ENCODE measurements at places on chromosomes 1 and 21.

- peak; percentile 97 for DNase-seq
Measured at GRCh38 chr1:212558693-212559480, 49.7 kb upstream of the ATF3 start.

GRCh38 chr1:17802945-17803344 lies 47.8 kb downstream of the ACTL8 start:
- no peak for DNase-seq

DNA sequence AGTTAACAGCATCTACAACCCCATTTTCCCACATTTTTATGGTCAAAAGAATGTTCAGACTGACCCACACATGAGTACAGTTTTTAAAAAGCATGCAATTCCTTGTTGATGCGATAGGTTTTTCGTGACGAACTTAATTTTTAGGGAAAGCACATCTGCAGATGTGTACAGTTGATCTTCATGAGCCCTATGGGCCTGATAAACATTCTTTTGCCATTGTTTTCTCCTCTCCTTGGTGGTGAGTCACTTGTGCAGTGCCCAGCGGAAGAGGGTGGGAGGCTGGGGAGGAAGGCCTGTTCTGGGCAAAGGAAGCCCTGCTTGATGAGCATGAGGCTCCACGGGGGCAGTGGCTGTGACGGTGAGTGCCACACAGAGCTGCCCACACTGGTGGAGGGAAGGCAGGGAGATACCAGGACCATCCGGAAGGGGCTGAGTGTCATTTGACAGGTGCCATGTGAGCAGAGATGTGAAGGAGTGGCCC lies 5.3 kb downstream of the ARF1 start:
- no peak for DNase-seq

- DNase-seq, result no peak
Measured at GRCh38 chr21:37436174-37436573, 69.6 kb downstream of the DYRK1A start.

GRCh38 chr21:40244981-40245380 lies 377.7 kb downstream of the PCP4 start:
- DNase-seq, result no peak

DNA sequence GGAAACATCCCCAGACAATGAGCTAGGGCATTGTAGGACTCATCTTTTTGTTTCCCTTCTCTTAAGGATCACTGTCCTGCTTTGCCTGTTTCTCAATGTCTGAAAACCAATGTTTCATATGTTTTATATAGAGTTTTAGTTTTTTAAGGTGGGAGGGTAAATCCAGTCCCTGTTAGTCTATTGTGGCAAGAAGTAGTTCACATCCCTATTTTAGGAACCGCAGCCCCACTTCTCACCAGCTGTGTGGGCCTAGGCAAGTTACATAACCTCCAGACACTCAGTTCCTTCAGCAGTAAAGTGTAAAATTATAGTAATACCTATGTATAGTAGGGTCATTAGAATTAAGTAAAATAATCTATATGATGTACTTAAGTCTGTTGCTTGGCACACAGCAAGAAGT lies 105.8 kb upstream of the WLS start:
- DNase-seq, result no peak

GRCh38 chr21:30979054-30979453 lies 59.2 kb downstream of the KRTAP19-8 start:
- DNase-seq, result no peak

- no peak for DNase-seq
Measured at GRCh38 chr1:164801246-164801731, 242.3 kb downstream of the PBX1 start.

DNA sequence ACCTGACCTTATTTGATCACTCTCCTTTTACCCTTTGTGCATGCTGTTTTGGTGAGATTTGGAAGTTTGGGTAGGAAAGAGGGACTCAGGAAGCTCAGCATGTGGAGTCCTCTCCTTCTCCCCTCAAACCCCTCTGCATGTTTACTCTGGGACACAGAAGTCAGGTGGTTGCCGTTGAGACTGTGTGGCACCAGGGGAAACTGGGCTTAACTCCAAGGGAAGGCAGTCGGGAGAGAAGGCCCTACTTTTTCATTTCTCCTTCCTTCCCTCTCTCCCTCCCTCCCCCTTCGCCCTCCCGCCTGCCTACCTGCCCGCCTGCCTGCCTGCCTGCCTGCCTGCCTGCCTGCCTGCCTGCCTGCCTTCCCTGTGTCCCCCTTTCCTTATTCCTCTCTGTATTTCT lies 34.8 kb upstream of the TTC22 start:
- no peak for DNase-seq

GRCh38 chr1:148352470-148353053 lies 130.5 kb downstream of the PPIAL4G start:
- DNase-seq, result no peak

DNA sequence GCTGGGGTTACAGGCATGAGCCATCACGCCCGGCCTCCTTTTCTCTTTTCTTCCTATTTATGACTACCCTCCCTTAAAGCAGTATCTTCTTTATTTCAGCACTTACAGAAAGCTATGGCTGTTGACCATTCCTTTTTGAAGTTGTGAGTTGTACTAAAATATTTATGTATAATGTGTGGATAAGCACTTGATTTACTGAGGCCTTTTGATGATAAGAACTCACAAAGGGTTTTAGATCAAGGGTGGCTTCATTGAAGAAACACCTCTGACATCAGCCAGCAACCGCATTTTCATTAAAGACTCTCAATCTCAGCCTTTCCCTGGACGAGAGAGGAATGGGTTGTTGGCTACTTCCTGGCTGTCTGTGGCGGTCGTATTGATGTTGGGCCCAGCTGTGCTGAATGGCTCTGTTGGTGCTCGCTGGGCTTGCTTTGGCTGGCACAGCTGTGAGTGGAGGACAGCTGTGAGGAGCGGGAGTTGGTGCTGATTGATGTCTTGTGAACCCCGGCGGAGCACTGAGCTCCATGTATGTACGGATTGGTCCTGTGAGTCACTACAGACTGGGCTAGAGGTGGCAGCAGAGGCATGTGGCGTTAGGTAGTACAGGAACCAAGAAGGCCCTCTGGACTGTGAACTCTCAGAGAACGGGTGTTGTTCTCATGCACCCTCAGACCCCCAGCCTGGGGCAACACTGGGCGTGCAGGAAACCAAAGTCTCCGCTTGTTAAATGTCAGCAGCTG lies 208.8 kb downstream of the KIF26B start:
- DNase-seq, result peak; percentile 46

DNA sequence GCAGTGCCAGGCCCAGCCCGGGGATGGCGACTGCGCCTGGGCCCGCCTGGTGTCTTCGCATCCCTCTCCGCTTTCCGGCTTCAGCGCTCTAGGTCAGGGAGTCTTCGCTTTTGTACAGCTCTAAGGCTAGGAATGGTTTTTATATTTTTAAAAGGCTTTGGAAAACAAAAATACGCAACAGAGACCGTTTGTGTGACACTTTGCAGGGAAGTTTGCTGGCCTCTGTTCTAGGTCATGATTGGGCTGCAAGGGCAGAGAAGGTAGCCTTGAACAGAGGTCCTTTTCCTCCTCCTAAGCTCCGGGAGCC lies 719 bp downstream of the SOD1 start:
- no peak for DNase-seq

DNA sequence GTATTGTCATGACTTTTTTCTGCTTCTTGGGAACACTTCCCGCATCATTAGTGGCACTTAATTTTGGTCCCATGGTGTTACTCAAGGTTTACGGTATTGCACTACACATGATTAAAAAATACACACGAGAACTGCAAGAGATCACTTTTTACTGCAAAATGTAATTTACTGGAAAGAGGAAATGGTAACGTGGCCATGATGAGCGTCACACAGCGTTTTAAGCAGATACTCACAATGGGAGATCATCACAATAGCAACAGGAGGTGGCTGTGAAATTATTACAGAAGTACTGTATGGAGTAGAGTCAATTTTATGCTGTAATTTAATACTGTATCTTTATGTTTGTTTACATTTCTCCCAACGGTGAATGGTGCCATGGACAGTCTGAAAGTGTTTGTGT lies 1510.3 kb downstream of the AMY1C start:
- no peak for DNase-seq

- peak; percentile 87 for DNase-seq
Measured at GRCh38 chr1:201447903-201448871, 20.8 kb downstream of the PHLDA3 start.

GRCh38 chr1:88595355-88596002 lies 88.6 kb upstream of the PKN2 start:
- DNase-seq, result no peak

- DNase-seq, result no peak
Measured at GRCh38 chr1:29639741-29640427, 403.6 kb downstream of the PTPRU start.

- peak; percentile 66 for DNase-seq
Measured at GRCh38 chr1:115088115-115088778, 1.1 kb downstream of the TSPAN2 start.

DNA sequence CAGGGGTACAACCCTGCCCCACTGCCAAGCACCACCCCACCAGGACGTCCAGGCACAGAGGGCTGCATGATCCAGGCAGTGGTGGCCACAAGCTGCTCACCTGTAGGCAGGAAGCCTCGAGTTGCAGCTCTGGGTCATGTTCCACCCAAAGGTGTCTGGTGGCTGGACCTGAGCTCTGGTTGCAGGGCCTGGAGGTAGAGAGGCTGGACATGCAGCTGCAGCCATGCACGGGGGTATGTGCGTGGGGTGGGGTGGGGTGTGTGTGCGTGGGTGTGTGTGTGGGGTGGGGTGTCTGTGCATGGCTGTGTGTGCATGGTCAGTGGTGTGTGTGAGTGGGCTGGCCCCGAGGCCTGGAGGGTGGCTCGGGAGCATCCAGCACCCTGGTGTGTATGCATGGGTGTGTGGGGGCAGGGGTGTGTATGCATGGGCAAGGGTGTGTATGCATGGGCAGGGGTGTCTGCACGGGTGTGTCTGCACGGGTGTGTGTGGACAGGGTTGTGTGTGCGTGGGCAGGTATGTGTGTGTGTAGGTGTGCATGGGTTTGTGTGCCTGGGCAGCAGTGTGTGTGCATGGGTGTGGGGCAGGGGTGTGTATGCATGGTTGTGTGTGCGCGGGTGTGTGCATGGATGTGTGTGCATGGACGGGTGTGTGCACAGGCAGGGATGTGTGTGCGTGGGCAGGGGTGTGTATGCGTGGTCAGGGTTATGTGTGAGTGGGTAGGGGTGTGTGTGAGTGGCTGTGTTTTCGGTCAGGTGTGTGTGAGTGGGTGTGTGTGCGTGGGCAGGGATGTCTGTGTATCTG lies 15.6 kb downstream of the ARHGEF16 start:
- DNase-seq, result no peak

DNA sequence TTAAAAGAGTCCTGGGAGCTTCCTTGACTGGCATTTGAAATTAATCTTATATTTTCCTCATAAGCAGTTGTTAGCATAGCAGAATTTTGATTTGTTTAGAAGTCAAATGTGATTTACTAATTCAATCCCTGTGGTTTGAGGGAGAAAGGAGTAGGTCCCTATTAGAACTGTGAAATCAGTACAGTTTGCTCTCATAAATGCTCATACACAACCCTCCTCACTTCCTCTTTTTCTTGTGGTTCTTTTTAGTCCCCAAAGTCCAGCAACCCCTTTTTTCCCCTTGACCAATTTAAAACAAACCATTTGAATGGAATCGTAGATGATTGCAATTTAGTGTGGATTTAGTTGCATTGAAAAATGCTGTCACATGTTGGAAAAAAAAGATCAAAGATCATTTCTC lies 9.2 kb upstream of the IFI44 start:
- DNase-seq, result no peak

DNA sequence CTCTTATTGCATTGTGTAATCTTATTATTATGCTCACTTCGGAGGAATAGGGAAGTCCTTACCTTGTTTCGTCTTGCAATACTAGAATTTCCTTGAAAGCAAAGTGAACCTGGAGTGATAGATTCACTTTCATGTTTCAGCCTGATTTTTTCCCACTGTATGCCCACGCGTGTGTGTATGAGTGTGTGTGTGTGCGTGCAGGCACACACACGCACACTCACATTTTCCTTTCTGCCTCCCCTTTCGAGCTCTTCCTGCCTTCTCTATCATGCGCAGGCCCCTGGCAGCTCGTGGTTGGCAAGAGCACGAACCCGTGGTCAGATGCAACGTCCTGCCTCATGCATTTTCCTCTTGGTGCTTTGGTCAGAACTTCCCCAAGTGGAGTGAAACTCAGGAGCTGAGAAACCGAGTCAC lies at the start of gene GCSAML:
Gene GCSAML, plus strand, starts transcription at position 366 of the 414 bp plus-strand sequence. CDS start 58 bp downstream, outside the sequence.
- DNase-seq, result no peak

- DNase-seq, result no peak
Measured at GRCh38 chr21:34687065-34687464, 18.3 kb downstream of the CLIC6 start.

GRCh38 chr1:29234471-29234870 lies 1.9 kb upstream of the PTPRU start:
- no peak for DNase-seq

DNA sequence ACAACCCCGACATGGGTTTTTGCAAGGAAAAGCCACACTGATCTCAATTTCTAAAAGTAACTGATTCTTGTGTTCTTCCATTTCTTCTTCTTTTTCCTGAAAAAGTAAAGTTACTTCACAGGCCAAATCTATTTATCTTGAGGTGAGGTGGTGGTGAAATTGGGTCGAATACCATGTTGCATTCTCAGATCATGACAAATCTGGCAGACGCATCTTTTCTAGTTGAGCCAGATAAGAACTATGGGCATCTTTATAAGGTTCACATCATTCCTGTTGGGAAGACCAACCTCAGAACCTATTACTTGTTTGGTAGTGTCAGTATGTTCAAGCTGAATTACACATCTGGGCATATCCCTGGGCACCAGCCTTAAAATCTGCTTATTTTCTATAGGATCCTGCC lies 78.6 kb upstream of the USP25 start:
- no peak for DNase-seq

- no peak for DNase-seq
Measured at GRCh38 chr1:174692313-174692712, 244.5 kb downstream of the GPR52 start.

DNA sequence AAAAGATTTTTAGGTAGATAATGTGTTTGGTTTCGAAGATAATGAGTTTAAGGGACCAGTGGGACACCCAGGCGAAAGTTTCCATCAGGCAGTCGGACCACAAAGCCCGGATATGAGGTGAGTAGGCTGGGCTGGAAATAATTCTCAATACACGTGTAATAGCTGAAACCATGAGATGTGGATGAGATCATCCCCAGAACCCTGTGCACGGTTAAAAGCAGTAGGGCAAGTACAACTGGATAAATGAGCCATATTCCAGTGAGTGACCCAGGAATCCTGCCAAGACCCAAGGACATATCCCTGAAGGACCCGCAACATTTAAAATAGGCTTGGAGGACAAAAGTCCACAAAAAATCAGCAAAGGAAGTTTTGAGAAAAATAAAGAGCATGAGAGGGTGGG lies 21.5 kb upstream of the NHLH2 start:
- no peak for DNase-seq

- no peak for DNase-seq
Measured at GRCh38 chr1:33666616-33667015, 194.2 kb downstream of the ZSCAN20 start.

GRCh38 chr1:198543670-198544260 lies 3.3 kb upstream of the ATP6V1G3 start:
- no peak for DNase-seq

GRCh38 chr1:118890851-118891384 lies 97.2 kb downstream of the TBX15 start:
- no peak for DNase-seq

- no peak for DNase-seq
Measured at GRCh38 chr1:239438891-239439290, 52.5 kb downstream of the CHRM3 start.

Data from eye (tissue), 1 donor.